Stimulated activated CD8-positive, alpha-beta memory T cell treated with anti-CD3 and anti-CD28 coated beads, Interleukin-12 subunit alpha, Interleukin-12 subunit beta, amount 100 ng/mL, for 4 hours (primary cell): ENCODE measurements at places on chromosomes 2 and 18.
A peak's percentile ranks its signal among the peaks of the same experiment; 100 is the strongest.

- DNase-seq = no peak
These were observed 89.7 kb upstream of the GCFC2 start for GRCh38 chr2:75800456-75800855.

- DNase-seq = peak; percentile 37
These were observed 69.3 kb upstream of the SEC11C start for GRCh38 chr18:59070181-59070912.

GRCh38 chr18:78494204-78495085, 485.2 kb upstream of the SALL3 start:
- DNase-seq = no peak

GRCh38 chr18:48952287-48953103, 1.7 kb upstream of the SMAD7 start:
- DNase-seq = peak; percentile 45

DNA sequence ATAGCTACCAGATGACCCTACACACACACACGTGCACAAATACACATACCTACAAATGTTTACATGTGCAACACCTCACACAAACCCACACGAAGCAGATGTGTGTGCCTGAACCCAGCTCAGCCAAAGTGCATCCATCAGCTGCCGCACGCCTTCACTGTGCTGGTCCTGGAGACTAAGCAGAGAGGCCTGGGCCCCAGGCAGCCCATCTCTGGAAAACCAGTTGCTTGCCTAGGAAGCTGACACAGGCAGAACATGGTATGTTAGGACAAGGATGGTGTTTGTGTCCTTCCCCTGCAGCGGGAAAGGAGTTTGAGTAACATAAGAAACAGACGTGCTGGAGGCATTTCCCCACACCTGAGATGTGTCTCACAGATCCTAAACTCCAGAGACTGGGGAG, 86.7 kb downstream of the SEPTIN10 start:
- DNase-seq = no peak

- DNase-seq = no peak
These were observed 50.1 kb downstream of the HS1BP3 start for GRCh38 chr2:20600756-20601325.

DNA sequence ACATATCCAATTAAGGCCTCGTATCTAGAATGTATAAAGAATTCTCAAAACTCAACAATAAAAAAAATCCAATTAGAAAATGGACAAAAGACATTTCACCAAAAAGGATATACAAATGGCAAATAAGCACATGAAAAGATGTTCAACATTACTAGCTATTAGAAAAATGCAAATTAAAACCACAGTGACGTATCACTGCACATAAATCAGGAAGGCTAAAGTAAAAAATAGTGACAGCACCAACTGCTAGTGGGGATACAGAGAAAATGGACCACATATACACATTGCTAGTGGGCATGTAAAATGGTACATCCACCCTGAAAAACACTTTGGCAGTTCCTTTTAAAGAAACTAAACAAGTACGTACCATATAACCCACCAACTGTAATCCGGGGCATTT, 59.7 kb downstream of the SMAD4 start:
- DNase-seq = no peak

DNA sequence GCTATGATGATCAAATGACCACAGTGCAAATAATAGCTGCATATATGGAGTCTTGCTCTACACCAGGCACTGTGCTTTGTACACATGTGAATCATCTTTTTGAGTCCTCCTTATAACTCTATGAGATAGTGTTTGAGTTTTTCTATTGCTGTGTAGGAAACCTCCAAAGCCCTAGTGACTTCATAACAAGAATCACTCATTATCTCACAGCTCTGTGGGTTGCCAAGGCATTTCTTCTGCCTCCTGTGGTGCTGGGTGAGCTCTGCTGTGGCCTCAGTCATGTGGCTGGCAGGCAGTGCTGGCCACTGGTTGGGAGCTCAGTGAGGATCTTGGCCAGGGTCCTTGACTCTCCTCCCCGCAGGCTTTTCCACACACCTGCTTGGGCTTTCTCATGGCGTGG, 153.4 kb downstream of the CAPN13 start:
- no peak for DNase-seq

DNA sequence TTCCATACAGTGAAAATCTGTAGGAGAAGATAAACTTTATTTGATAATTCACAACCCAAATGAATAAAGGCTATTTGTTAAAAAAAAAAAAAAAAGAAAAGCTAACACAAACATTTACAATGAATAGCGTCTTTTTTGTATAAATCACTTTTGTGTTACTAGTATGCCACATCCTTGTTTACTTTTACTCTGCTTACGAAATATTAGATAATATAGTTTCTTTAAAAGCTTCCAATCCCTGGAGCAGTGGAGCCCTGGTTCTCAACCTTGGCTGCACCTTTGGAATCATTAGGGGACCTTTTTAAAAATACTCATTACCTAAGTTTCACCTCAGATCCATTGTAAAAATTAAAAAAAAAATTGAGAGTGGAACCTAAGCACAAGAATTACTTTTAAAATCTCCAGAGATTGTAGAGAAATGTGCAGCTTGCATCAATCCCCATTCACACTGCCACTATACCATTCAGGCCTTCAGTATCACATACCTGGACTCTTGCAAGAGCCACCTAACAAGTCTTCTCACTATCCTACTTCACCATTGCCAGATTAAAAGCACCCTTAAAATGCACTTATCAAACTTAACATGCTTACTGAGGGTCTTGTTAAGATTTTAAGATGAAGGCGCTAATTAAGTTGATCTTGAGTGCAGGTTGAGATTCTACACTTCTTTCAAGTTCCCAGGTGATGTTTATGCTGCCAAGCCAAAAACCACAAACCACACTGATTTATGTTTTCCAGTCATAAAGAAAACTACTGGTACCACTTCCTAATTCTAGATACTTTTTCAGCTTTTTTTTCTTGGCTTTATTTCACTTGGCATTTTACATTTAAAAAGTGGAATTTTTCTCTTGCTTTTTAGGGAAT, 59.7 kb upstream of the ZC3H15 start:
- no peak for DNase-seq

DNA sequence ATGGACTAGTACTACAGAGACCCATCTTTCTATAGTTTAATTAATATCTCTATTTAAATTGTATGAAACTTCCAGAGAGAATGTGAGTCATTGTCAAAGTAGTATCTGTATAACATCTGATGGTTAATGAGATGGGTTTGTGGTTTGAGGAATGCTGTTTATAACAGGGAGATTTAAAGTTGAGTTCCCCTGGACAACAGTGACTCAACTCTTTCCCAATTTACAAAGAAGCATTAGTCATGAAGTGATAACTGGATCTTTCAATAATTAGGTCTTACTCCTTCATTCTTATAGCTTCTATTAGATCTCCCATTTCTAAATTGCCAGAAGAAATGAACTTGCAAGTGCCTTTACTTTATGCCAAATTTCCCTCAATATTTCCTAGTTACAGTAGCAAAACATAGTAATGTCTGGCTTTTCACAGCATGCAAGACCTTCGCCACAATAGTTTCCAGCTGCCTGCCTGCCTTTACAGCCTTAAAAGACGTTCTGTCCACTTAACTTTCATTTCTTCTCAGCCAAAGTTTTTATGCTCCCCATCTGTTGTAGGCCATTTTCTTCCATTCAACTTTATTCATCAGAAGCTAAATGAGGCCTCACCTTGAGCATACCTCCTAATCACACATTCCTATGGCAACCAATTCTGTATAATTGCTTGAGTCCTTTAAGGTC, 47.7 kb upstream of the WDR75 start:
- no peak for DNase-seq
